ENCODE measurements at places on chromosomes 11 and 22. TPM values are rescaled to one million over a fixed set of nuclear protein-coding genes. Genes with fewer than 3 reads are reported as not detected.

GRCh38 chr11:75301601-75302345 lies 49.7 kb downstream of the ARRB1 start:
- no peaks in the 10 kb centered on the region for H3K36me3 ChIP-seq
- no peaks in the 10 kb centered on the region for H3K27me3 ChIP-seq
- no peak overlapping the region for H3K27ac ChIP-seq
- no peak overlapping the region for H3K4me3 ChIP-seq
- no peak for DNase-seq

The SCGB1A1 gene
- total RNA-seq: 2.0 TPM

GRCh38 chr11:534396-535209 lies 773 bp downstream of the HRAS start:
- H3K27ac ChIP-seq: peak overlapping the region; percentile 95
- H3K4me1 ChIP-seq: peaks cover 33% of the 10 kb centered on the region
- peak overlapping the region; percentile 69 for H3K4me3 ChIP-seq
- H3K27me3 ChIP-seq: no peaks in the 10 kb centered on the region

GRCh38 chr22:40621309-40622151 lies 15.0 kb downstream of the MRTFA start:
- no peaks in the 10 kb centered on the region for H3K36me3 ChIP-seq
- no peak for DNase-seq
- H3K27me3 ChIP-seq: no peaks in the 10 kb centered on the region
- peaks cover 18% of the 10 kb centered on the region for H3K4me1 ChIP-seq

- no peaks in the 10 kb centered on the region for H3K36me3 ChIP-seq
- no peak overlapping the region for H3K4me3 ChIP-seq
- H3K4me1 ChIP-seq: peaks cover 61% of the 10 kb centered on the region
- no peak for DNase-seq
- no peak overlapping the region for H3K27ac ChIP-seq
Measured at GRCh38 chr11:47944632-47945031, 35.7 kb upstream of the PTPRJ start.

The WT1 gene
- total RNA-seq: 0.07 TPM

DNA sequence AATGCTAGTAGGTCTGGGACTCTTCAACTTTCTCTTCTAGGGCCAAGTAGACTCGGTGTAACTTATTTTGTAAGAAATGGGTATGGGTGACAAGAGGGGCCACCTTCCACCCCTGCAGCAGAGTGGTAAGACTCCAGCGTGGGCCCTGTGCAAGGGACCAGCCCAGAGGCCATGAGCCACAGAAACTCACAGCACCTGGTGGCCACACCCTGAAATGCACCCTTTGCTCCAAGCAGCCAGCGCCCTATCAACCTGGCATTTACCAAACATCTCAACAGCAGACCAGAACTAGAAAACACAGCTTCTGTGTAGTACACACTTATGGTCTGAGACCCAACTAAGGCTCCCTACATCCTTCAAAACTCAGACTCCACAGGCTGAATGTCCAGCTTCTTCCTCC lies 5.7 kb downstream of the CDCA5 start:
- no peaks in the 10 kb centered on the region for H3K27me3 ChIP-seq
- H3K4me1 ChIP-seq: peaks cover 5% of the 10 kb centered on the region
- DNase-seq: peak; percentile 29

DNA sequence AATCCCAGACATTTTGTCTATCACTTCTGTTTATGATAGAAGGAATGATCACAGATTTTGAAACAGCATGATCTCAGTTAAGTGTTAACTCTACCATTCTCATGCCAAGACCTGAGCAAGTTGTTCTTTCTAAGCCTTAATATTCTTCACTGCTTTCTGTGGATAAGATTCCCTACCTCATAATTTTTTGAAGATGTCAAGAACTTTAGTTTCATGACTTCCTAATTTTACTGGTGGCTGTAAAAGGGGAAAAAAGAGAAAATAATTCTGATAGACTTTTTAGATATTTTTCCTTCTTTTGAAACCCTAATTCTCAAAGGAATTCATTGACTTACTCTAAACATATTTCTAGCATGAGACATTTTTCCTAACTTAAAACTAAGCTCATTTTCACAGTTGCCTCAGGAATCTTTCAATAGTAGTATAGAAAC lies 520.0 kb upstream of the LUZP2 start:
- H3K27me3 ChIP-seq: no peaks in the 10 kb centered on the region
- no peaks in the 10 kb centered on the region for H3K36me3 ChIP-seq
- H3K4me3 ChIP-seq: no peak overlapping the region
- no peak for DNase-seq
- H3K27ac ChIP-seq: no peak overlapping the region

GRCh38 chr11:130513132-130513531 lies 64.7 kb downstream of the ADAMTS15 start:
- no peaks in the 10 kb centered on the region for H3K27me3 ChIP-seq
- H3K27ac ChIP-seq: no peak overlapping the region
- no peak for DNase-seq

The PTS gene
- total RNA-seq: 45.7 TPM

DNA sequence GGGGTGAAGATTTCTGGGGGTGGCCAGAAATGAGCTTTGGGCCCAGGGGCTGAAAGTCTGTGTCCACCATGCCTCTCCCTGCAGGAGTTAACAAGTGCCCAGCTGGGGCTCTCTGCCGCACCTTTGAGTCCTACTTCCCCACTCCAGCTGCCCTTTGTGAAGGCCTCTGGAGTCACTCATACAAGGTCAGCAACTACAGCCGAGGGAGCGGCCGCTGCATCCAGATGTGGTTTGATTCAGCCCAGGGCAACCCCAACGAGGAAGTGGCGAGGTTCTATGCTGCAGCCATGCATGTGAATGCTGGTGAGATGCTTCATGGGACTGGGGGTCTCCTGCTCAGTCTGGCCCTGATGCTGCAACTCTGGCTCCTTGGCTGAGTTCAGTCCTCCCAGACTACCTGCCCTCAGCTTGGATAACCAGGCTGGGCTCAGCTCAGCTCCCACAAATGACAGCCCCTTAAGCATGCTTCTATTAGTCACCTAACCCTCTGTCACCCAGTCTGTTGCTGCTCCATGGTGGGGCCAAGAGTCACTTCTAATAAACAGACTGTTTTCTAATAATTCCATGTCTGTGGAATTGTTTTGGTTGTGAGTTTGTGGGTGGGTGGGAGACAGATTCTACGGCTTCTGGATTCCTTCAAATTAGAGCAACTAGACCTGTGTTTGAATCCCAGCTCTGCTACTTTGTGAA lies 3.0 kb upstream of the INPPL1 start:
- no peak for DNase-seq
- no peak overlapping the region for H3K27ac ChIP-seq
- no peaks in the 10 kb centered on the region for H3K27me3 ChIP-seq

The CHEK1 gene
- total RNA-seq: 69.3 TPM

The SPDYC gene
- total RNA-seq: 1.2 TPM

DNA sequence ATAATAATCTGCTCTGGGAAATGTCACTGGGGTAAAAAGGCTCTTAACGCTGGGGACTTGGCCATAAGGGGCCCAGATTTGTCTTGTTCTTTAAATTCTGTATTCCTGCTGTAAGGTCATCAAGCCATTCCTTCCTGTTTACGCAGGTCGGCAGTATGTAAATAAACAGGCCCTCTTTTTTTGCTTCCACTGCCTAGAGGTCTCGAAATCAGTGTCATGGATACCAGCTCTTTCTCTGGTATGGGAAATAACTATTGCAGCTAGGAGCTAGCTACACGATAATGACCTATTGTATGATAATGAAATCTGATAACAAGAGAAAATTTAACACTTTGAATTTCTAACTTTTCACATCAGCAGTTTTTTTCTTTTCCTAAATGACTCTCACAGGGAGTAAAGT lies 209.2 kb upstream of the NARS2 start:
- H3K4me3 ChIP-seq: no peak overlapping the region
- H3K27ac ChIP-seq: no peak overlapping the region
- DNase-seq: no peak
- H3K27me3 ChIP-seq: peaks cover 38% of the 10 kb centered on the region
- H3K4me1 ChIP-seq: no peaks in the 10 kb centered on the region

The MRGPRF gene
- 0.76 TPM for total RNA-seq
